Hippocampal formation (tissue), 2 donors: ENCODE measurements at places on chromosomes 7 and 10.
A peak's percentile ranks its signal among the peaks of the same experiment; 100 is the strongest.

DNA sequence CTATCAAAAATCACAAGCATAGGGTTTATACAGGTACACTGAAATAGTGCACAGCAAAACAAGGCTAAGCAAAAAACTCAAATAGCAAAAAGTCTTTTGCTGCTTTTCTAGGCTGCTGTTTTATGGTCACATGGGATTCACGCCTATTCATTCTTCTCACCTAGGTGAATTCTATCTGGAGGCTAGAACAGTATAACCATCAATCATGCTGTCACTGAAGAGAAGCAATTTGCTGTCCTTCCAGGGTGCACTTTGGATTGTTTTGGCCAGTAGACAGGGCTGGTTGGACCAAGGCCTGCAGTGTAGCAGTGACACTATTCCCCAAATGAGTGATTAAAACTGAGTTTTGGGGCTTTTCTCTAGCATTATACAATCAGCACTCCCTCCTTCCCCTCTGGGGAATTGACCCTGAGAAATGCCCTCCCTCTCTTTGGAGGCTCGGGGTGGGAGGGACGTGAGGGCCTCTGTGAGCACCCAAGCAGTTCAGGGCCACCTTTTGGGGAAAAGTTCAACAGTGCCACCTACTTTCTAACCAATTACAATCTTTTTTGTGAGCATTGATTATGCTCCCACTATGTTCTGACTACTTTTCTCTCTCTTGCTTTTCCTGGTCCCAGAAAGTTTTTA is 16.2 kb upstream of the SND1 start:
- DNase-seq, result no peak

GRCh38 chr10:117425974-117426566 is 50.8 kb upstream of the PDZD8 start:
- no peak for DNase-seq

GRCh38 chr10:5633166-5633749 is 33.1 kb downstream of the ASB13 start:
- DNase-seq, result no peak

DNA sequence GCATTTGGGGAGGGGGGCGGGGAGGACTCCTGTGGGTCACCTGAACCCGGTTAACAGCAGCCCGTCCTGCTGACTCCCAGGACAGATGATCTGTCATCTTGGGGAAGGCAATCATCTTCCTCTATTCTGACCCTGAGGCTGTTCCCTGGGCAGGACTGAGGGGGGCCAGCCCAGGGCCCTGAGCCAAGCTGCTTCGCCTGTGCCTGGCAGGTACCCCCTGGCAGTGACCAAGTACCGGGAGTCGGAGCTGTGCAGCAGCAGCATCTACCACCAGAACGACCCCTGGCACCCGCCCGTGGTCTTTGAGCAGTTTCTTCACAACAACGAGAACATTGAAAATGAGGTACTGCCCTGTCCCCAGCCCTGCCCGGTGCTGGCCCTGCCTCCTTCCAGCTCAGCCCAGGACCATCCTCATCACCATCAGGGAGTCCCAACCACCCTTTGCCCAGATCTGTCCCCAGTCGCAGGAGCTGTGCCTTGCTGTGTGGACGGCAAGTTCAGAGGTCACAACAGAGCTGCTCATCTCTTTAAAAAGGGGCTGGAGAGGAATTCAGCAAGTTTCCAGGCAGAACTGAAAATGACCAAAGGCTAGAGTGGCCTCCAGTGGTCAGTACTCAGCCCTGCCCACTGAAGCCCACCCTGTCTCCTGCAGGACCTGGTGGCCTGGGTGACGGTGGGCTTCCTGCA is 8.1 kb downstream of the AOC1 start:
- no peak for DNase-seq

DNA sequence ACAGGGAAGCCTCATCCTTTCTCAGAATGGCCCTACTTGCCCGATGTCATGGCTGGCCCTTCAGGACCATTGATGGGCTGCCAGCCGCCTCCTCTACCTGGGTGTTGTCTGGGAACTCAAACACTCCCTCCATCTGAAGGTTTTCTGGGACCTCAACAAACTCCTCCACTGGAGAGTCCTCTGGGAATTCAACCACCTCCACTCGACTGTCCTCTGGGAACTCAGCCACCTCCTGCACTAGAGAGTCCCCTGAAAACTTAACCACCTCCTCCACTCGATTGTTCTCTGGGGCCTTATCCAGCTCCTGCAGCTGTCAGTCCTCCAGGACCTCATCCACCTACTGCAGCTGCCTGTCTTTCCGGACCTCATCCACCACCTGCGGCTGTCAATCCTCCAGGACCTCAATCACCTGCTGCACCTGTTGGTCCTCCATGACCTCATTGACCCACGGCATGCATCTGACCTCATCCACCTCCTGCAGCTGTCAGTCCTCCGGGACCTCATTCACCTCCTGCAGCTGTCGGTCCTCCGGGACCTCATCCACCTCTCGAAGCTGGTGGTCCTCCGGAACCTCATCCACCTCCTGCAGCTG is 37.1 kb downstream of the MAT1A start:
- DNase-seq, result no peak

- DNase-seq, result no peak
Measured at GRCh38 chr10:1852841-1853240, 115.5 kb upstream of the ADARB2 start.

DNA sequence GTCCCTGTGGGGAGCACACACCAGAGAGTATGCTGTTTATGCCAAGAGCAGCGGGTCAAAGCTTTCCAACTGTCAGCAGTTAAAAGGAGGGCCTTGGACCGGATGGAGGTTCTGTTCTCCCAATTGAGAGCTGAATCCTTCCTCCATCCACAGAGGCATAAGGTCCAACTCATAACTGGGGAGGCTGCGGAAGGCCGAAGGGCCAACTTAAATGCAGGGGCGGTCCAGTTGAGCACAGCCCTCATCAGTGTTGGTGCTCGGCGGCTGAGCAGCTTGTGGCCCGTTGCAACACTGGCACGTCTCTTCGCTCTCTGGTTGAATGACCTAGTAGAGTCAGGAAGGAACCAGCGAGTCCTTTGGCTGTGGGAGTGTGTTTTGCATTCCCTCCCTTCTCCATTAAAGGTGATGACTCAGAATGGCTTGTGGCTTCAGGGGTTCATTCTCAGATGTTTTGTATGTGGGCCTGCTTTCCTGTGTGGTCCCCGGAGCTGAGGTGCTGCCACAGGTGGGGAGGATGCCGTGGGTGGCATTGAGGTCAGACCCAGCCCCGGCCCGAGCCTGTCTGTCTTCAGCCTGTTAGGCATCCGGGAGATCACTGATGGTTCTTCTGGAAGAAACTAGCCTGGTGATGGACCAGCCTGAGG is 44.8 kb upstream of the DMBT1 start:
- no peak for DNase-seq

- DNase-seq, result no peak
Measured at GRCh38 chr7:36010656-36011587, 142.1 kb upstream of the EEPD1 start.

DNA sequence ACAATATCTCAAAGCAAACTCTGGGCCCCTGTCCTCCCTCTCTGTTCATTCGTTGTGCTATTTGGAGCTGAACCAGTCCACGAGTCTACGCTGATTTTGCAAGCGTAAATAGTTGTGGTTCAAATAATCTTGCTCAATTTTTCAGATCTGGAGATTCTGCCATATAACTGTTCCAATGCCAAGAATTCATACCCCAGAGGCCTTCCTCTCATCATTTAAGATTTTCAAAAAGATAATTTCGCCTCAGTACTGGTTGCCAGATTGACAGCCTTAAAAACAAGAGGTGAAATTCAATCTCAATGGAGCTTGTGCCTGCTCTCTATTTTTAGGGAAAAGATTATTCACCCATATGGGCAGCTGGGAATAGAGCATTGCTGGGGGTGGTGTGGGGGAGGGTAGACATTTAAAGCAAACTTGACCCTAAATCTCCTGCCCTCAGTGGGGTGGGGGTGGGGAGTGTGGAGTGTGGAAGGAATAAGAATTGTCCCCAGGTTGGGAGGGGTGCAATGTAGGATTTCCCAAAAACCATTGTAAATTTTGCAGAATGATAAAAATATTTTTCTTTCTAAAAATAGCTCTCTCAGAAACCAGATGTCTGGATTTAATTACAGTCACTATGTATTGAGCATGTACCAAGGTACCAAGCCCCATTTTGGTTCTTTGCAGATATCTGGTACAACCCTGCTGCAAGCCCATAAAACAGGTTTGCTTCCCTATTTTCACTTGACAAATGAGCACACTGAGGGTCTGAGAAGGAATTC is 104.7 kb upstream of the EEPD1 start:
- no peak for DNase-seq

DNA sequence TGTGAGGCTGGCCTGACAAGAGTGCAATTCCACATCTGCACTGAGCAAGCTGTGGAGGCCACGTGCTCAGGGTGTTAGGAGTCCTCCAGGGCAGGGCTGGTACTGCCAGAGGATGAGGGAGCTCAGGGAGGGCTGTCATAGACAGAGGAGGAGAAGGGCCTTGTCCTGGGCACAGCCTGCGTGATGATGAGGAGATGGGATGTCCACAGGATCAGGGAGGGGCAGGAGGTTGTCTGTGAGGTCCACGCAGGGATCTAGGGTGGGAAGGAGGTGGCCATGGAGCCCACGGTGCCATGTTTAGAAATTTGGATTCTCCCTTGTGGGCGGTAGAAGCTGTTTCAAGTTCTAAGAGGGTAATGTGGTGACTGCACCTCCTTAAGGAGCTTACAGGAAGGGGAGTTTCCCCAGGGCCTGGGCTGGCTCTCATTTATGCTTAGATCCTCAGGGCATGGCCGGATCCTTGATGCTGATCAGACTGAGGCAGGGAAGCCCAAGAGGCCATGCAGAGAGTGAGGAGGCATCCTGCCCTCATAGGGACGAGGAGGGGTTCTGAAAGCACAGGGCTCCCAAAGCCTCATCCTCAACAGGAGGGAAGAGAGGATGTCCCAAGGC is 30.3 kb downstream of the CHAT start:
- no peak for DNase-seq

GRCh38 chr7:120402079-120402767 is 129.2 kb downstream of the KCND2 start:
- DNase-seq, result no peak

GRCh38 chr10:131744346-131744745 is 156.5 kb upstream of the PPP2R2D start:
- no peak for DNase-seq

DNA sequence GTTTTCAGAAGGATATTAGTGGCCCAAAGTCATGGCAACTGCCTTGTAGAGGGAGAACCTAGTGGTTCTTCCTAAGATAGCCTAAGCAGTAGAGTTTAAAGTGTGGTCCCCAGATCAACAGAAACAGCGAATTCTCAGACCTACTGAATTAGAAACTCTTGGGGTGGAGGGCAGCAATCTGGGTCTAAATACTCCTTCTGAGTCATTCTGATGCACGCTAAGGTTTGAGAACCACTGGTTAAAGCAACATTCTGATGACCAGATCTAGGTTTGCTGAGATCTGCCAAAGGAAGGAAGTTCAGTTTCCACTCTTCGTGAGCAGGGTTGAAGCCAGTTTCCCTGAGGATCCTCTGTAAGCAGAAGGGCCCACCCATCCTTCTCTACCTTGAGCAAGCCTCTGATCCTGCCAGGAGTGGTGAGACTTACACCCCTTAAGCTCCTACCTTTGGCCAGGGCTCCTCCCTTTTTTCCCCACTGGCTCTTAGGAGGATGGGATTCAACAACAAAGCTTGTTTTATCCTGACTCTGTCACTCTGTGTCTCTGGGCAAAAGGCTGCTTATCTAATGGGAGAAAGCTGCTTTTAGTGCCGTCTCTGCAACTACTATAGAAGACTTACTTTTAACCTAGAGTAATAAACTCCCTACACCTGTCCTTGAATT is 26.8 kb upstream of the TRUB1 start:
- no peak for DNase-seq

- no peak for DNase-seq
Measured at GRCh38 chr10:63522277-63522687, 1.1 kb downstream of the REEP3 start.

DNA sequence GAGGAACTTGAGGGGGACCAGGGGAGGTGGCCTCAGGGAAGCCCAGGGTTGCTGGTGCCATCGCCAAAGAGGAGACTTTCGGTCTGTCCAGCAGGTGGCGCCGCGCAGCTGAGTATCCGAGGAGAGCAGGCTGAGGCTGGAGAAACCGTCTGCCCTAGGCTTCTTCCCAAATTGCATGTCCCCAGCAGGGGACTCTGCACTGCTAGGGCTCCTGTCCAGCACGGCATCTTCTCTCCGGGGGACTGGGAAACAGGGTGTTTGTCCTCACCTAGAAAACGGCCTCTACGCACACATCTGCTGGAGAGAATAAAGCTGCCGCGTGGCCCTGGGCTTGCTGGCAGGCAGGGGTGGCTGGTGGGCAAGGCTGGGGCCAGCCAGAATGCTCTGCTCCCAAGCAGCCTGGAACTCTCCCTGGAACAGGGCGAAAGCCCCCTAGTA is 161.9 kb downstream of the SH2D4B start:
- peak; percentile 70 for DNase-seq

DNA sequence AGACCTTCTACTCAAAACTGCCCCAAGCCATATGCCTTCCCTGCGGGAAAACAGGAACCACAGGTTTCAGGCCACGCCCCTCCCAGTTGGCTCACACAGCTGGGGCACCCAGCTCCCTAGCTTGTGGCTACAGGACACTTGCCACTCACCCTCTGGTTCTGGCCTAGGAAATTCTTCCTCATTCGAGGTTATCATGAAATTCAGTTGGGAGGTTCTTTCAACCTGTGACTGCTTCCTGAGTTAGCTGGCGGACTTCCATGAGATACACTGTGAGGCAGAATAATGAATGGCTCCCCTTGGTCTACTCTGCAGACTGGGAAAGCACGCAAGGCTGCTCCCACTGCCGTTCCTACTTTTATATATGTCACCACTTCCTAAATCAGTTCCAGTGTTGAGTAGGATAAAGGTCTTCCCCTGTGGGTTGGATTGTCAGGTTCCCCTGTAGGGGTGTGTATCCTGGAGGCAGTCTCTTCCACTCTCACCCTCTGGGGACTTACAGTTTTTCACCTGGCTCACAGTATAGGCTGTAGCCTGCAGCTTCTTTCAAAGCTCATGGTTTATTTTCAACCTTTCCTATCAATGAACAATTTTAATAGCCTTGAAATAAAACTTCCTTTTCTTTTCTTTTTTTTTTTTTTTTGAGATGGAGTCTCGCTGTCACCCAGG is 37.0 kb downstream of the GPR22 start:
- DNase-seq, result no peak

DNA sequence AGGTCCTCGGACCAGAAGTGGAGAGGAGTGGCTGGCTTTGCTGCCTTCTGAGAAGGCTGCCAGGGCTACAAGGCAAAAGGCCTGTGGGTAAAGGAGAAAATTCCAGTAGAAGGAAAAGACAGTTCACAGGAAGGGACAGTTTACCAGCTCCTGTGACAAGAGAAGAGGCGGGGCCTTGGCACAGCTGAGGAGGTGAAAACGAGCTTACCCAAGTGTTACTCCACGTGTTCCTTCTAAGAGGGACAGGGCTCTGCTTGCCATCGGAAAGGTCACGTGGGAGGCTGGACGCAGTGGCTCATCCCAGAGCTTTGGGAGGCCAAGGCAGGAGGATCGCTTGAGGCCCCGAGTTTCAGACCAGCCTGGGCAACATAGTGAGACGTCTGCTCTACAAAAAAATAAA is 129.4 kb upstream of the ZNF746 start:
- no peak for DNase-seq

GRCh38 chr10:4649886-4650508 is 176.0 kb upstream of the AKR1E2 start:
- DNase-seq, result no peak
